WTC11 (cell line): ENCODE measurements at places on chromosomes 4 and X. TPM values are rescaled to one million over a fixed set of nuclear protein-coding genes. Genes with fewer than 3 reads are reported as not detected.

MAGEB17 gene
- total RNA-seq = 0.27 to 0.63 TPM (median 0.41 TPM) in 3 replicates

MAGEC2 gene
- total RNA-seq = 0.09 TPM in 2 of 3 replicates, not detected in the other

PCDH10 gene
- total RNA-seq = 7.8 to 13.9 TPM (median 13.1 TPM) in 3 replicates

DNA sequence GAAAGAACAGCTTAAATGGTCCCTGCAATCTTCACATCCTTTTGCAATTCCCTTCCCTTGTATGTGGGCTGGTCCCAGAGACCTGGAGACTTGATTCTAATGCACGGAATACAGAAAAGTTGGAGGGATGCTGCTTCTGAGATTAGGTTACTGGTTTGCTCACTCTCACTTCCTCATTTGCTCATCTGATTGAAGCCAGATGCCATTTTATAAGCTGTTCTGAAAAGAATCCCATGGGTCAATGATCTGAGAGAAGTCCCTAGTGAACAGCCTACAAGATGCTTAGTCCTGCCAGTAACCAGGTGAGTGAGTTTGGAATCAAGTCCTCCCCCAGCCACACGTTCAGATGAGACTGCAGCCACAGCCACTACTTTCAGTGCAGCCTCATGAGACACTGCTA lies 35.9 kb downstream of the MAGEA1 start:
- no peak for DNase-seq

IQCM gene
- 0.11 TPM in 1 of 3 replicates, not detected in the others for total RNA-seq

- DNase-seq = no peak
Measured at GRCh38 chr4:179624768-179625181, 2182.5 kb upstream of the AGA start.

GRCh38 chrX:13110433-13111324 lies 66.3 kb upstream of the FAM9C start:
- no peak for DNase-seq

CT45A2 gene
- not detected in 3 replicates for total RNA-seq

SMR3B gene
- not detected in 3 replicates for total RNA-seq

SSX3 gene
- 0.25 TPM in 1 of 3 replicates, not detected in the others for total RNA-seq
